Kasumi-1 (cell line): ENCODE measurements at places on chromosomes 7 and 10.

DNA sequence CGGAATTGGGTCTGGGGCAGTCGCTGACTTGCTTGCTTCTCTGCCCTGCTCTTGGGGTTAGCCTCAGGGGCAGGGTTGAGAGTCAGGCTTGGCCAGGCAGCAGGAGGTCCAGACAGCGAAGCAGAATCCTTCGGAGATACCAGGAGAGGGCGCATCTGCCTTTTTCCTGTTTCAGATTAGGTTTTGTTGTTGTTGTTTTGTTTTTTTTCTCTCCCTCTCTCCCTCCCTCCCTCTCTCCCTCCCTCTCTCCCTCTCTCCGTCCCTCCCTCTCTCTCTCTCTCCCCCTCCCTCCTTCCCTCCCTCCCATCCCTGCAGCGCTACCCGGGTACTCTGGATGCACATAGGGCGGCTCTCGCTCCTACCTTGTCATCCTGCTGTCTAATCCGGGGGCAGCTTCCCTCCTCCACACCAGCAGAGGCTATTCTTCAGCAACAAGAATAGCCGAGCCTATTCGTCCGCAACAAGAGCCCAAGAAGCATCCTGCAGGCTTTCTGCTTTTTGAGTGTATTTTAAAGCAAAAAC, 758 bp upstream of the OPTN start:
- peak; percentile 63 for DNase-seq

DNA sequence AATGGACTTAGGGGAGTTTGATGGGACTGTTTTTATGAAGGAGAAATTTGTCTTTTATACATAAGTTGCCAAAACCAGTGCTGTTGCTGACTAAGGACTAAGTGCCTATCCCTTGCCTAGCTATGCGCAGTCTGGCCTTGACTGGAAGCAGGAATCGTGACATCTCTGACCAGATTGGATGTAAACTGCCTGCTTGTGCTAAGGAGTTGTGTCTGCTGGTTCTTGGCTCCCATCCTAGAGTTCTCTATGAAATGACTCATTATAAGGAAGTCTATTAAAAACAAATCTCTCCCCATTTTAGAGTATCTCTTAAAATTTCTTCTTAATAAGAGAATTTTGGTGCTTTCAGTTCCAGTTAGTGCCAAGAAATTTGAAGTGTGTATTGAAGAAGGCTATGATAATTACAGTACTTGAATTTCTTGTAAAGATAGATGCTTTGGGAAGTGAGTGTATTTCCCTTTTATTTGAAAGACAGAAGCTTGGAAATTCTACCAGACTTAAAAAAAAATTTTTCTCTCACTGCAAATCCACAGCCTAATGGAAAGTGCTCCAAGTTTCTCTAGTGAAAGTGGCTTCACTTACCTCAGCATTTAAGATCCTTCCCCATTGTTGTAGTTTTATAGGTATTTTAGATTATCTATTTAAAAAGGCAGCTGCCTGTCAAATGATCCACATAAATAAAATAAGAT, 77.6 kb downstream of the BICC1 start:
- peak; percentile 37 for DNase-seq

DNA sequence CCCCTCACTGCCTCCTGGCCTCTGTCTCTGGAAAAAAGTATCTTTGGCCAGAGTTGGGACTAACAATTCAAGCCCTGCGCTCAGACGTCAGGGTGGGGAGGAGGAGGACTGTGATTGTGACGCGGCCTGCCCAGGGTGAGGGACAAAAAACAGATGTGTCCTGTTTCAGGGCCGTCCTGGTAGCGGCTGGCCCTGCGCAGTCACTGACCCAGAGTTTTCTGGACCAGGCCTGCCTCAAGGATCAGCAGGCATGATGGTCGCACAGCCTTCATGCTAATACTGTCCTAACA, 110.1 kb downstream of the CYTH3 start:
- no peak for DNase-seq

DNA sequence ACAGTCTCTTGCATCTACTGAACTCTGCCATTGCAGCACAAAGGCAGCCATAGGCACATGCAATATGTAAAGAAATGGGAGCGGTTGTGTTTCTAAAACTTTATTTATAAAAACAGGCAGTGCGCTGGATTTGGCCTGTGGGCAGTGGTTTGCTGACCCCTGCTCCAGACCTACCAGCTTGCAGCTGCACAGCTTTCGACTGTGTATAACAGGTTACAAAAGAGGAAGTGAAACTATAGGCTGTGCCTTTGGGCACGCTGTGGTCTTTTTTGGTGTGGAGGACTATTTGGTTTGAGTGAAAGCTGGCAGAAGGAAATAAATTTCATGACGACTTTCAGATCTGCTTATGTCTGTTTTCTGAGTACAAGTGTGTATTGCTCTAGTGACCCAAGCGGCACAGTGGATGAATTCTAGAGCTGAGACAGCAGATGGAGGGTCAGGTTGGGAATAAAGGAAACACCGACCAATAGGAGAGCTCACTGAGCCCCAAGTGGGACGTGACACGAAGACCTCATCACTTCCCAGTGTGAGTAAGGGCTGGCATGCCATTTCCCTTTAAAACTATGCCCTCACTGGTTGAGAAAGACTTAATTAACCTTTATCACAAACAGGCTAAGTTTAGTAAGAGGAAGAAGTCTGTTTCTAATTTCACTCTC, 152.7 kb downstream of the ANK3 start:
- peak; percentile 88 for DNase-seq

DNA sequence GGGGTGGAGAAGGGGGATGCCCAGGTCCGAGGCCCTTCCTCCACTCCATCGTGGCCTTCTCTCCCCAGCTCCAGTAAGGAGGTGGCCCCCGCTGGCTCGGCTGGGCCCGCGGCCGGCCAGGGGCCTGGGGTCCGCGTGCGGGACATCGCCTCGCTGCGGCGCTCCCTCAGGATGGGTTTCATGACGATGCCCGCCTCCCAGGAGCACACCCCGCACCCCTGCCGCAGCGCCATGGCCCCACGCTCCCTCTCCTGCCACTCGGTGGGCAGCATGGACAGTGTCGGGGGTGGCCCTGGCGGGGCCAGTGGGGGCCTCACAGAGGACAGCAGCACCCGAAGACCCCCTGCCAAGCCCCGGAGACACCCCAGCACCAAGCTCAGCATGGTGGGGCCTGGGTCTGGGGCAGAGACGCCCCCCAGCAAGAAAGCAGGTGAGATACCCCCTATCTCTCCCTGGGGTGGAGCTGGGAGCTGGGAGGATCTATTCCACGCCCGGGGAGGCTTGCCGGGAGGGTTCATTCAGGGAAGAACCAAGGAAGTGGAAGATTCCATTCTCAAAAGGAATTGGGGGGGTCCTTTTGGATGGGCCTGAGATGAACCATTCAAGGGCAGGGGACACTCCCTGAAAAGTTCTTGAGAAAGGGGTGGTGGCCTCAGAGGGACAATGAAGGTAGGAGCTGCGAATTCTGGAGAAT, 3.2 kb downstream of the NYAP1 start:
- no peak for DNase-seq
